Activated CD4-positive, alpha-beta T cell treated with anti-CD3 and anti-CD28 coated beads for 24 hours (primary cell): ENCODE measurements at places on chromosomes 12 and 14.

GRCh38 chr12:126418400-126418799, 1353.2 kb downstream of the AACS start:
- DNase-seq, result no peak

DNA sequence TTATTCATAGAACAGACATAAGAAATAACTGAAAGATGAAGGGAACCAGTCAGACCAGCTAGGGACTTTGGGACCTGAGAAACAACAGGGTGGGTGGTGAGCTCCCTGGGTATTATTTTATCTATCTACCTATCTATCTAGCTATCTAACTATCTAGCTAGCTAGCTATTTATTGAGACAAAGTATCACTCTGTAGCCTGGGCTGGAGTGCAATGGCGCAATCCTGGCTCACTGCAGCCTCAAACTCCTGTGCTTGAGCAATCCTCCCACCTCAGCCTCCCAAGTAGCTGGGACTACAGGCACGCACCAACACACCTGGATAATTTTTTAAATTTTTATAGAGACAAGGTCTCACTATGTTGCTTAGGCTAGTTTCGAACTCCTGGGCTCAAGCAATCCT, 127.6 kb downstream of the DPF3 start:
- no peak for DNase-seq

DNA sequence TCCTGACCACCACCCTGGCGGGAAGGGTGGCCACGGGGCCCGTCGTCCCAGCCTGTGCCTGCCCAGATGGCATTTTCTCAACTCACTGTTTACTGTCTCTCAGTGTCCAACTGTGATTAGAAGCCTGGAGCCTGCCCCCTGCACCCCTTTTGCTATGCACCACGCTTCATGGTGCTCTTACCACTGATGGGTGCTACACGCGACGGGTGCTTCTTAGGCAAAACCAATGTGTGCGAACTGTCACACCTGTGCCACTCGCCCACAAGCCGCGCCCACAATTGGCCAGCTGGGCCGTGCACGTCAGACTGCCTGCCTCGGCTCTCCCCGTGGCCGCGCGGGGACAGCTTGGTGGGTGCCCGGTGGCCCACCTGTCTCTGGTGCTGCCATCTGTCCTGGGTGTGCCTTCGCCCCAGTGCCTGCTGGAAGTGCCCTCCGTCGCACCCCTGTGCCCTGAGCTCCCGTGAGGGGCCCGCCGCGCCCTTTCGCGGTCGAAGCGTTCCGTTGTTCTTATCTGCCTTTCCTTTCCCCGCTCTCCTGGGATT, 15.1 kb upstream of the AMN start:
- DNase-seq, result no peak

DNA sequence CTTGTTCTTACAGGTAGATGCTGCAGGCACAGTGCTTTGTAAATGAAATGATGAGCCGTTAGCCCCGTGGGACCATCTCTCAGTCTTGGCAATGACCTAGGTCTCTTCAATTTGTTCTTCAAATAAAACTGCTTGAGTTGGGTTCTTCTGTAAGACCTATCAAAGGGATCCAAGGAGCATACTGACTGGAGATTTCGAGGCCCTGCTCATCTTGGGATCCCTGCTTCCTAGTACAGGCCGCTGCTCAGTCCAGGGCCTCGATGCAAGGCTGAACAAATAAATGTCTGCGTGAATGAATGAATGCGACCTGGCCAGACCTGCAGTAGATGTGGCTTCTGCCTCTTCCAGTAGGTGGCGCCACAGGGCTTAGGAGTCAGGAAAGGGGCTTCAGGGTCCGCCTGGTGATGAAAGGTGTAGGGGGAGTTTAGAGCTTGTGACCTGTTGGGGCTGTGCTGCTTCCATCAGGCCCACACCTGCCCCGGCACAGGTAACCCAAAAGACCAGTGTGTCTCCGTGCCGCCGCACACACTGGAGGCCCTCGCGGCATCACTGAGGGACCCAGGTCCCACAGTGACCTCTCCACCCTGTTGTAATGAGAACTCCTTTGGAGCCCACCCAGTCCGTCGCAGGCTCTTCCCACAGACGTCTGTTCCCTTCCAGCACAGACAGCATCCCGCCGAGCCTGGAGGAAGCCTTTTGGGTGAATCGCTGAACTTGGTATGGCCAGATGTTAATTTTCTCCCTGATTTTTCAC, 4.4 kb downstream of the CACNA1C start:
- no peak for DNase-seq

DNA sequence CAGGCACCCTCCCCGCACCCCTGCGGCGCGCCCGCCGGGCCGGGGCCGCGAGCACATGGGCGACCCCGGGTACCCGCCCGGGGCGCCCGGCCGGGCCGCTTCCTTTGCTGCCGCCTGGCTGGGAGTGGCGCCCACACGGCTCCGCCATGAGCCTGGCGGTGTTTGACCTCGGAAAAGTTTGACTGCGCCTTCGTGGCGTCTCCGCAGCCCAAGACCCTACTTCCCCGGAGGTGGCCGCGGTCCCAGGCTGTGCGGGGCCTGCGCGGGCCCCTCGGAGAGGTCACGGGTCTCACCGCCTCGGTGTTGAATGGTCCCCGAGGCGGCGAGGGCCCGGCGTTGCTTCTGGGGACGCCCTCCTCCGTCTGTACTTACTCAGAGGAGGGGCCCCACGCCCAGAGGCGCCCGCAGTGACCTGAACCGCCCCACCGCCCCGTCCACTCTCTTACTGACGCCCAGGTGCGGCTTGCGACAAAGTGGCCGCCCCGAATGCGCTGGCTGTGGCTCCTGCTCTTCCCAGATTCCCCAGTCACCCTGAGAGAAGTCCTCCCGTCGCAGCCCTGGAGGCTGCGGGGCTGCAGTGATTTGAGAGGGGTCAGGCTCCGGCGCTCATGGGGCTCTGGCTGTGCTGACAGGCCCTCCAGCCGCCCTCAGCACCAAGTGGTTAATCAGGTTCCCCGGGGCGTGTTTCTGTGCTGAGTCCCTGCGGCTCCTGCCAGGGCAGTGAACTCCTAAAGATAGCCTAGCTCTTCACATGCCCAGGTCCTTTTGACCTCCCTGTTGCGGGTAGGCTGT, 5.8 kb downstream of the KMT5A start:
- DNase-seq, result no peak

GRCh38 chr12:108582509-108582908, 15.4 kb downstream of the TMEM119 start:
- no peak for DNase-seq
